Mononuclear cell (primary cell): ENCODE measurements at places on chromosomes 7 and 10. TPM values are rescaled to one million over a fixed set of nuclear protein-coding genes. Genes with fewer than 3 reads are reported as not detected.

OSBPL3 gene
- total RNA-seq, result 9.3 TPM

ACSM6 gene
- total RNA-seq, result not detected

GJD4 gene
- not detected for total RNA-seq

GPR22 gene
- 0.21 TPM for total RNA-seq

HTR5A gene
- total RNA-seq, result under 0.01 TPM

RNF32 gene
- 0.10 TPM for total RNA-seq

CACNA2D1 gene
- 0.10 TPM for total RNA-seq

SPDYE1 gene
- under 0.01 TPM for total RNA-seq

CPA2 gene
- total RNA-seq, result not detected

LMTK2 gene
- total RNA-seq, result 26.4 TPM

SUPV3L1 gene
- total RNA-seq, result 35.1 TPM

ACSL5 gene
- 13.3 TPM for total RNA-seq

FGFR2 gene
- total RNA-seq, result not detected

PLEKHS1 gene
- total RNA-seq, result 0.21 TPM

TSPAN14 gene
- 65.4 TPM for total RNA-seq

CNPY1 gene
- not detected for total RNA-seq

LIPK gene
- not detected for total RNA-seq

HOXA3 gene
- under 0.01 TPM for total RNA-seq

HELLS gene
- 19.7 TPM for total RNA-seq

MOGAT3 gene
- total RNA-seq, result not detected

MACROH2A2 gene
- 1.2 TPM for total RNA-seq

CCDC3 gene
- 0.21 TPM for total RNA-seq

MSS51 gene
- 0.73 TPM for total RNA-seq

GNGT1 gene
- total RNA-seq, result not detected

PAPOLB gene
- total RNA-seq, result not detected

NRAP gene
- not detected for total RNA-seq

HSPA12A gene
- under 0.01 TPM for total RNA-seq

CHST15 gene
- 23.9 TPM for total RNA-seq

ZC3HAV1L gene
- total RNA-seq, result 1.4 TPM

FAM25C gene
- total RNA-seq, result not detected

GIMAP6 gene
- 26.2 TPM for total RNA-seq

CUBN gene
- 6.8 TPM for total RNA-seq

EPO gene
- total RNA-seq, result not detected

SEC61A2 gene
- 13.1 TPM for total RNA-seq

LRRC27 gene
- total RNA-seq, result 1.4 TPM

IFIT1B gene
- total RNA-seq, result 0.10 TPM

GHRHR gene
- total RNA-seq, result not detected

PRSS37 gene
- total RNA-seq, result 0.10 TPM

LBX1 gene
- not detected for total RNA-seq

WIPF3 gene
- under 0.01 TPM for total RNA-seq
